ENCODE measurements at places on chromosomes 3 and 15.

GRCh38 chr3:197006446-197006845 is 23.2 kb downstream of the MELTF start:
- DNase-seq, result no peak

- no peak for DNase-seq
Observed at GRCh38 chr3:11705049-11705448, 61.3 kb upstream of the VGLL4 start.

- no peak for DNase-seq
Observed at GRCh38 chr3:48652923-48653715, 9.6 kb downstream of the CELSR3 start.

DNA sequence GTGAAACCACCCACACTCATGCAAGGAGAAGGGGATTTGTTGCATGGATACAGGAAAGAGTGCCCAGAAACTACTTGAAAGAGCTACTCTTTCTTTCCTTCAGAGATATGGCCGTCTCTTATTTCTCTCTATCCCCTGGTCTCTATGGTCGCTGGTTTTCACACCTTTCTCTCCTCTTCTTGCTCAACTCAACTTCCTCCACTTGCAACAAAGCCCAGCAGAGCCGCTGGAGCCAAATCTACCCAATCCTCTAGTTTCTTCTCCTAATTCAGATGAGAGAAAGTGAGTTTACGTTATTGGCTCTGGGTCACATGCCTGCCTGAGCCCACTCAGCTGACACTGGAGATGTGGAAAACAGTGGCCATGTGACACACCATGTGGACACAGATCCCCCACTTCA is 215.2 kb downstream of the OSBPL10 start:
- DNase-seq, result no peak

DNA sequence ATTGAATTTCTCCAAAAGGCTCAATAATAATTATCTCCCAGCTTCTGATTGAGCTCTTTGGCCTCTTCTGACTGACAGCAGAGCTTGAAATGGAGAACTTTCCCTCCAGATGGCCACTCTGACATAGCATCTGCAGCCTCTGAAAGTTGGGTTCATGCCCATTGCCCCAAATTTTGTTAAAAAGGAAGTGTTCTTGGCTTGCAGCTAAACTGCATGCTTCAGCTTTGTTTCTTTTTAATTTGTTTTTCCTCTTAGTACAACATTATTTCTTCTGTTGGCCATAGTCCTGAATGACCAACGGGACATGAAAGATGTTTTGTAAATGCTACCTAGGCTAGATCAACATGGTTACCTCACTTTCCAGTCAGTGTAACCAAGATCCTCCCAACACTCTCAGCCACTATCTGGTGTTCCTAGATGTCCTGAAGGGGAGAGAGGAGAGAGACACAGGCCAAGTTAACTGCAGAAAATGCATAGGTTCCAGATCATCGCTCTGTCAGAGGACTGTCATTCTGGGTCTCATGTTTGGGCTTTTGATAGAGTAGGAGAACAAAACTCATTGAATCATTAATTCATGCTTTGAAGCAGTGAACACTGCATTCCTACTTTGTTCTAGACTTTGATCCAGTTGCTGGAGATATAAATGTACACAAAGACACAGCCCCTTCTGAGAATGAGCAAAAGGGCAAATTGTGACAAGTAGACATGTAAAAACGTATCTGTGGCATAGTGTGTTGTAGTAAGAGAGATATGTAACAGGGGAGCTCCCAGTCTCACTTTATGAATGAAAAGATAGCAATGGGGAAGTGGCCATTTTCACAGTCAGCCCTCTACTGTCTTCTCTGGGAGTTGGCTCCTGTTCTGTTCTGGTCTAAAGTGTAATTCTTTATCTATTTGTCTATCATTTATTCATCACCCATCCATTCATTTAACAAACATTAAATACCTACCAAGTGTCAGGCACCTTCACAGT is 156.2 kb downstream of the ZNF621 start:
- no peak for DNase-seq

DNA sequence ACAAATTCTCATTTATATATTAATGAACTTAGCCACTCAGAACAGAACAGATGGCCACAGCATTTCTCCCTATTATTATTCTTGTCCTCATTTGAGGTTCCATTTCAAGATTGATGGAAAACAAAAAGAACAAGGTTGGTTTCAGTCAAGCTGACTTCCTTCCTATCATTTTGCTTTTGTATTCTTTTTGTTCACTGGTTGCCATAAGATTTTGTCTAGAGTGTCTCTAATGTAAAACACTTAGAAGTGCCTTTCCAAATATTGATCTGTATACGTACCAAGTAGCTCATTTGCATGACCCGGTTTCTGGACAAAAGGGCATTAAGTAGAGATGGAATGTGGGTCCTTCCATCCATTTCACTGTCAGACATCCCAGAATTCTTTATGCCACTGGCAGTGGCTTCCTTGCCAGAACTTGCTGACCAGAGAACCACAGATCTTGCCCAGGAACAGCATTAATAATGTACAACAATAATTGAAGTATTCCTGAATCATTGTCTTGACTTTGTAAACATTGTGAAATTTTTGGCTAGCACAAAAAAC is 63.8 kb downstream of the PEX5L start:
- DNase-seq, result no peak

DNA sequence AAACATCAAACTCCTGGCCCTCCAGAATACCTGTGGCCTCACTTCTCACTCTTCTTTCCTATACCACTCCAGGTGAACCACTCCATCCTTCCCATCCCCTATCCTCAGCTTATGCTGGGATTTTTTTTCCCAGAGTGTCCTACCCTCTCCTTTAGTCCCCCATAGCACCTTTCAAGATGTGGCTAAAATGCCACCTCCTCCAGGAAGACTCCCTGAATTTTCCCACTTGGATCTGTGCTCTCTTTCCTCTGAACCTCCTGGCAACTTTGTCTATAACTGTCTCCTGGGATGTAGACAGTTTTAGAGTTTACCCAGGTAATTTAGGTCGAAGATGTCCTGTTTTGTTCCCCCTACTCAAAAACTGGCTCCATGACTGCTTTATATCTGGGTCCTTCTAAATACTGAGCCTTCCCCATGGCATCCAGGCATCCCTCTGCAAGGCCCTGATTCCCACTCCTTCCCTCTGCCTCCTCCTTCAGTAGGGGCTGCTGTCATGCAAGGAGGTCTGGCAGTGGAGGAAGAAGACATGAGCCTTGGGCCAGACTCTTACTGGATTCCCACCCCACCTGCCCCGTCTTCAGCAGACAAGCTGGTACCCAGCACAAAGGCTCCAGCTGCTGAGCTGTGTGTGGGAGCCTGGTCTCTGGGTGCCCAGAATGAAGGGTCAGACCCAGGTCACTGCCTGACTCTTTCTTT is 161.5 kb downstream of the SMAD6 start:
- peak; percentile 38 for DNase-seq

DNA sequence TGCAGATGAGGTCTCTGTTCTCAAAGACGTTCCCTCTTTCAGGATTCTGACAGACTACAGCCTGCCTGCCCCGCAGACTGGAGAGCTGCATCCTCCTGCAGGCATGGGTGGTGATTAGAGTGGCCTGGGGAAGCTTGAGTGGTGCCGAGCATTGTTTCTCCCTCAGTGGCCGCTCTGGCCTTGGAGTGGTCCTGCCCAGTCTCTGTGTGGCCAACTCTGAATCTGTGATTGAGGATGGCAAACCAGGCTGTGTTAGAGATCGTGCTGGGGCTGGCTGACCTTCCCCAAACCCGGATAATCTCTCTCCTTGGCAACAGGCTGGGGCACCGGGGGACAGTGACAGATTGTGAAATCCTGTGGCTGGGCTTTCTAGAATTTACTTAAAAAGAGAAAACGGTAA is 11.0 kb upstream of the ADCY5 start:
- peak; percentile 56 for DNase-seq

DNA sequence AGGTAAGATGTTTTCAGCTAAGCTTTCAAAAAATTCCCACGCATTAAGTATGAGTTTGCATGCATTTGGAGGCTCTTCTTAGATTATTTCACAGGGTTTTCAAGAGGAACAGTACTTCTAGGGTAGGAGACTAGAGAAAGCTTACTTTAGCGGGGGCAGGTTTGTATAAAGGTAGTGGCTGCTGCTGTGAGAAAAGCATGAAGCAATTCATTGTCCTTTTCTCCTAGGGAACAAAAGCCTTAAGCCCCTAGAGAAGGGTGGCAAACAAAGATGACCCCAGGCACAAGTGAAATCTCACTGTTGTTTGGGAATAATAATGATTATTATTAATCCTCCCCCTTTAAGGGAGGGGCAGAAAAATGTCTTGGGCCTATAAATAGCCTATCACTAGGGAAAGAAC is 310.7 kb downstream of the DIPK2A start:
- no peak for DNase-seq

- no peak for DNase-seq
Observed at GRCh38 chr3:65556934-65557577, 481.7 kb downstream of the MAGI1 start.

- DNase-seq, result no peak
Observed at GRCh38 chr3:182668974-182669373, 124.3 kb upstream of the ATP11B start.

DNA sequence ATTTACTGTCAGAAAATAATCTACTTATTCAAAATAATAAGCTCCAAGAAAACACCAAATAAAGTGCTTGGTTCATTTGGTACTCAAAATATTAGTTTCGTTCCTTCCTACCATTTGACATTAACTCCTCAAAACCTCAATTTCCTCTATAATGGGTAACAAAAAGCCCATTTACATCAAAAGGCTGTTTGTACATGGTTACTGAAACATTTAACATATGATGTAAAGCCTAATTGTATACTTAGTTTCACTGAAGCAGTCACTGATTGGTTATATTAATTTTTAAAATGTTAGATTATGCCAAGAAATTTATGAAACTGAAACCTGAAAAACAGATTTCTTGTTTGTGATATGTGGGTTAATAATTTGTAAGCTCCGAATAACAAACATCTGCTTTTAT is 14.7 kb downstream of the XRN1 start:
- DNase-seq, result no peak

DNA sequence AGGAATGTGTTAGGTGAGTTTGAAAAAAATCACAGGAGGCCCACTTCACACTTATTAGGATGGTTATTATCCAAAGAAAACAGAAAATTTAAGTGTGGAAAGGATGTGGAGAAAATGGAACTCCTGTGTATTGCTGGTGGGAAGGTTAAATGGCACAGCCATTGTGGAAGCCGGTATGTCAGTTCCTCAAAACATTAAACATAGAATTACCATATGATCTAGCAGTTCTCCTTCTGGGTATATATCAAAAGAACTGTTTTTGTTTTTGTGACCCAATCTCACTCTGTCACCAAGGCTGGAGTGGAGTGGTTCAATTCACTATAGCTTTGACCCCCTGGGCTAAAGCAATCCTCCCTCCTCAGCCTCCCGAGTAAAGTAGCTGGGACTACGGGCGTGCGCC is 10.4 kb upstream of the ZFYVE19 start:
- no peak for DNase-seq

DNA sequence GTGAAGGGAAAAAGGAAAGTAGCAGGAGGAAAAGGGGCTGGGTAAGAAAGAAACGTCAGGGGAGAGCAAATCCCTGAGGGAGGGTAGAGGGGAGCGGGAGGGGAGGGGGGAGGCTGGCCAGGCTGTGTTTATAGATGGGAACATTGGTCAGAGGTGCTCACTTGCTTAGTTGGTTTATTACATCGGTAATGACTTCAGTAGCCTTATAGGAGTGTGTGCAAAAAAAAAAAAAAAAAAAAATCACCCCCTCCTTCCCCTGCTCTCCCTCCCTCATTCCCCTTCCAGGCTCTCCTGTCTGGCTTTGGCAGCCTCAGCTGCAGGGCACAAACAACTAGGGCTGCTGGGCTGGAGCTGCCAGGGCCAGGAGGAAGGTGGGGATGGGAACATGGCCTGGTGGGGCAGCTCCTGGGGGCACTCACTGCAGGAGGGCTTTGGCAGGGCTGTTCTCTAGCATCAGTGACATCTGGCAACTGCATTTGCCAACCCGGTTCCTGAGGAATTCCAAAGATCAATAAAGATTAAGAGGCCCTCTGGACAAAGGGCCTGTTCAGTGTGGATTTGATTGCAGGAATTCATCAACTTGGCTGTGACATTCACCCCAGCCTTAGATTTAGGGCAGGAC is 334.5 kb upstream of the FRG2C start:
- DNase-seq, result no peak

- no peak for DNase-seq
Observed at GRCh38 chr3:17201538-17201937, 316.8 kb downstream of the PLCL2 start.

DNA sequence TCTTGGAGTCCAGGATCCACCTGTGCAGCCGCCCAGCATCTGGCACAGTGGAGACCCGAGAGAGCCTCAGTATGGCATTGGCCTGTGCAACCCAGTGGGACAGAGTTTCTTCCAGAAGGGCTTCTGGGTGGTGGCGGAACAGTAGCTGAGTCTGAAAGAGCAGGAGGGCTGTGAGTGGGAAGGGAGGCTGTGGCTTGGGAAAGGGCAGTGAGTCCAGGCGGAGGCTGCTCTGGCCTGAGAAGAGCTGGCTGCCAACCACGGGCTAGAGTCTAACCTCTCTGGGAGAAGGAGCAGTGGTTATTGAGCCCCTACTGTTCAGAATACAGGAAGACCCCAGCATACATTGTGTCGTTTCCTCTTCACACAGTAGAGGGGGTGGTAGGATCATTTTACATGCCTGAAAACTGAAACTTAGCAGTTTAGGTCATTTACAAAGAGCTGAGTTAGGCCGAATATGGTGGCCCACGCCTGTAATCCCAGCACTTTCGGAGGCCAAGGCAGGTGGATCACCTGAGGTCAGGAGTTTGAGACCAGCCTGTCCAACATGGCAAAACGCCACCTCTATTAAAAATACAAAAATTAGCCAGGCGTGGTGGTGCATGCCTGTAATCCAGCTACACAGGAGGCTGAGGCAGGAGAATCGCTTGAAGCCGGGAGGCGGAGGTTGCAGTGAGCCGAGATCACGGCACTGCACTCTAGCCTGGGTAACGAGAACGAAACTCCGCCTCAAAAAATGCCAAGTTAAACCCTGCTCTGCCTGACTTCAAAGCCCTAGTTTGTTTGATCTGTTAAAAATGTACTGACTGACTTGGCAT is 3.2 kb downstream of the AEN start:
- no peak for DNase-seq

DNA sequence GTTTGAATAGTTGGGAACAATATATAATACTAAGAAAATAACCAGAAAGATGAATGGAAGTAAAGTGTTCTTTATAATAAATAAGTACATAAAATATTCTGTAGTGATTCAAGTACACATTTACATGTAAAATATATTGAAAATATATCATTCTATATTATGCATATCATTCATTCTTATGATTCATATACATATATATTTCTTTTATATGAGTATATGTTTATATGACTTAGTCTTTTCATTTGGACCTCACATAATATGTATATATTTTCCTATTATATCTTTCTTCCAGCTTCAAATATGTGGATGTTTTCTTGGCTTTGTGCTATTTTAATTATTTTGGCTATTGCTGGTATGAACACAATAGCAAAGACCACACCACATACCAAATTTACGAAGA is at the start of gene OTOL1:
TSS of gene OTOL1 (plus strand) at position 301 of the 400 bp plus-strand sequence. CDS start at position 301, 0 bp downstream.
- DNase-seq, result no peak

- DNase-seq, result peak; percentile 48
Observed at GRCh38 chr3:115784739-115785536, 161.6 kb downstream of the GAP43 start.

- DNase-seq, result no peak
Observed at GRCh38 chr3:71355862-71356261, 227.7 kb downstream of the FOXP1 start.

Measured in endodermal cell (in vitro differentiated cells).